ENCODE measurements at places on chromosomes 3 and 15.

GRCh38 chr3:15113471-15113870 is 14.5 kb upstream of the RBSN start:
- DNase-seq: no peak

- no peak for DNase-seq
These were observed 25.2 kb upstream of the MAGEF1 start for GRCh38 chr3:184737063-184737462.

DNA sequence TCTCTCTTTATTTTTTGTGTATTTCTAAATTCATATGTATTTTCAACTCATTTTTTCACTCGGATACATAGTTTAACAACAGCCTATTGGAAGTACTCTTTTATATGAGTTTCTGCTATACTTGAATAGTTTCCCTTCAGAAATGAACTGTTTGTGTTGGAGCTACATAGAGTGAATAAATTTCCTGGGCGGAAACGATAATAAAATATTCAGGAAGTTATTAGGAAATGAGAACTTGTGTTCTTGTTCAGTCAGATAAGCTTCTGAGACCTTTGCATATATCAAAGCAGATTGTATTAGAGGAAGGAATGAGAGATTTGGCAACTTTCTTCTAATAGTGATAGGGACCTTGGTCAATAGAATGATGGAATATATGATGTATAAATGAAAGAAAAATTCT is 27.3 kb downstream of the NEO1 start:
- DNase-seq: no peak

DNA sequence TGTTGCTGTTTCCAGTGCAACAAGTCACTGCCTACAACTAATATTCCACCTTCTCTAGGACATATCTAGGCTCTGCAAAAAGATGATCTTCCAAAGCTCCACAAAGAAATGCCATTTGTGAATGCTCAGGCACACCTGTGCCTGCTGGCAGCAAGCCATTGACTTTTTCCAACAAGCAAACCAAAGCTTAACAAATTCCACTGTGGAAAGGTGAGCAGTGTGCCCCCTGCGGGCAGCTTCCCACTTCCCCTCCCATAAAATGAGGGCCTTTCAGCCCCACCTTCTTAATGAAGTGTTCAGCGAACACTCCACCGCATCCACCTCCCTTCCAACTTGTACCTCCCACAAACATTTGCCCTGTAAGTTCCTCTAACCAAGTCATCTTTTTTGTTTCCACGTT is 157.5 kb upstream of the SLC24A5 start:
- DNase-seq: no peak

DNA sequence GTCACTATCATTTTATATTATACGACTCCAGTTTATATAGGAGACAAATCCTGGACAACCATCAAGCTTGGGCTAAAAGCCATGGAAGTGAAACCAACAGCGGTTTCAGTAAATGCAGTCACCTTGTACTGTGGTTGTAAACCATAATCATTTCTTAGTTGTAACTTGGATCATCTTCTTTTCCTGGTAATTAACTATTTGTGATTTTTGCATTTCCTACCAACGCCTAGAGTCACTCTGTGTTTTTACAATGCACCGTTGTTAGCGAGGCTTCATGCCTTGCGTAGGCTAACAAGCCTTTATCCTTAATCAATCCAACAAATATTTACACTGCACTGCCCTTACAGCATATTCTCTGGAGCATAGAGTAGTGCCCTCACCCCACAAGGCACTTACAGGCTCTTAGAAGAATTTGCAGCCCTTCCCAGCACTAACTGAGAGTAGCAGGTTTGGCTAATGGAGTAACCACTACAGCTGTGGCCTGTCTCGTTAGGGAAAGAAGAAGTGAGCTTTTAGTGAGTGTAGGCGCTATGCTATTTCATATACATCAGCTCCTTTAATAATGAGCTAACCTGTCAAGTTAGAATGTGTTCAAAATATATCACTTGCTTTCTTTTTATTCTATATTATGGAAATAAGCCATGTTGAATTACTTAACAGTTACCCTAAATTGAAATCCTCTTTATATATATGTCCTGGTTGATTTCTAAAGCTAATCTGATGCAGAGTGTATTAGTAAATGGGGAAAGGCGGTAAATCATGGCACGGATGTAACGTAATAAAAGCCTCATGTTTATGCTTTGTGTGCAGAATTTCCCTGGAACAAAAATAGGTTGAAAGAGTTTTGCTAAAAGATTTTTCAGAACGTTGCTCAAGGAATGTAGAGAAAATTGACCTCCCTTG is 62.8 kb downstream of the ABHD2 start:
- no peak for DNase-seq

GRCh38 chr3:143988306-143988705 is 16.7 kb downstream of the DIPK2A start:
- no peak for DNase-seq

DNA sequence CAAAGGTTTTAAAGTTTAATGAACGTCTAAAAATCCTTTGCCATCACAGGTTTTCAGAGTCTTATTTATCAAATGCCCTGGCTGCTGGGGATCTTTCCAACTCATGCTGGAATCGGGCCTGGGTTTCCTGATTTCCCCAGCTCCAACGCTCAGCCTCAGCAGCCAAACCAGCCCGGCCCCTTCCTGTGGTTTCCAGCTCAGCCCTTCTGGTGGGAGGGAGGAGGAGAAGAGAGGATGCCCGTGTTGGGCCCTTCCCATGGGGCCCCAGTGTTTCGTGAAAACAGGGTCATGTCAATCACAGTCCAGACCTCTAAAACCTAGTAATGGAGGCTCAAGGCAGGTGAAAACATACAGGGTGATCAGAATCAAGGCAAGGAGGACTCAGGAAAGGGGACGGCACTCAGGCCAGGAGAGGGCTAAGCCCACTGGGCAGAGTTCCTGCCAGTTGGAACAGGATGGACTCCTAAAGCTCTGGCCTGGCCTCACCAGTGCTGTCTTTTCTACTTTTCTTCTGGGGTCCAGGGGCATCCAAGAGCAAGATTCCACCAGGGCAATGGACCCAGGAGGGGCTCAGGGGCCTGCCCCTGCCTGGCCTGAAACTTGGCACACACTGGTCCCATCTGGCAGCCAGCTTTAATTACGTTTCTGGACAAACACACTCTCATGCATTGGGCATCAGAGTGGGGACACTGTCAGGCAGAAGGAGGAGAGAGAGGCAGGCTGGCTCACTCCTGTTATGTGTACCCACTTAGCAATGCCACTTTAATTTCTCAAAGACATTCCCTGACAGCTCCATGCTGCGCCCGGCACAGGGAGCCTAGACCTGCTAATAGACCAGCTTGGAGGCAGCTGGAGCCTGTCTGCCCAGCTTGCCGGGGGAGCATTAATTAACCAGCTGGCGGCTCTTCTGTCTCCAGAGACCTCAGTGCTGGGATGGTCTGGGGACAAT is 194.6 kb downstream of the FAM43A start:
- no peak for DNase-seq

DNA sequence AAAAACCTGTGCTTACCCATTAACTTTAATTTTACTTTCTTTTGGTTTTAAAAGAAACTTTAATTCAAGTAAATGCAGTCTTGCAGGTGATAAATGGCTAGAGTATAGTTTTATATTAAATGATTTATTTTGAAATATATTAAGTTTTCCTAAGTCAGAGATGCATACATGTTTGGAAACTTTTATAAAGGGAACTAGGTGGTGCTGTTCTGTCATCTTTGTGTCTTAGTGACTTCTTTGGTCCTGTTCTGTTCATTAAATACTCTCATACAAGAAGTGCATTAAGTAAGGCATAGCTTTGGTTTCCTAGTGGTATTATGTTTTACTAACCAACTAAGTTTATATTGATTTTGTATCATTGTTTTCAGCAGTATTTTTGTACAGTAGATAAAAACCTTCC is 15.6 kb downstream of the CADM2 start:
- DNase-seq: no peak

DNA sequence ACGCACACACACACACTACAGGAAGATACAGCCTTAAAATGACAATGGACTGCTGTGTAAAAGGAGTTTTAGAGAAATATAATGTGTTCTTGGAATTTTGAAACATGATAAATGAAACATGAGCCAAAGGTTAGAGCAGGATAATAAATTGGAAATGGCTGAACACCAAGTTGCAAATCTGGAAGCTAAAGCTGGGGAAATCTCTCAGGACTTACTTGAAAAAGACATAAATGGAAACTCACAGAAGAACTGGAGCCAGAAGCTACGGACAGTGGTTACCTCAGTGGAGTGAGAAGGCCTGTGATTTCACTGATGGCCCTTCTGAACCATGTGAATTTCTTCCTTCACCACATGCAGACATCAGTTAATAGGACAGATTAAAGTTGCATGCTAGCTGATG is 37.3 kb upstream of the ATP10A start:
- DNase-seq: no peak

- no peak for DNase-seq
These were observed 153.5 kb downstream of the UACA start for GRCh38 chr15:70609889-70610288.

DNA sequence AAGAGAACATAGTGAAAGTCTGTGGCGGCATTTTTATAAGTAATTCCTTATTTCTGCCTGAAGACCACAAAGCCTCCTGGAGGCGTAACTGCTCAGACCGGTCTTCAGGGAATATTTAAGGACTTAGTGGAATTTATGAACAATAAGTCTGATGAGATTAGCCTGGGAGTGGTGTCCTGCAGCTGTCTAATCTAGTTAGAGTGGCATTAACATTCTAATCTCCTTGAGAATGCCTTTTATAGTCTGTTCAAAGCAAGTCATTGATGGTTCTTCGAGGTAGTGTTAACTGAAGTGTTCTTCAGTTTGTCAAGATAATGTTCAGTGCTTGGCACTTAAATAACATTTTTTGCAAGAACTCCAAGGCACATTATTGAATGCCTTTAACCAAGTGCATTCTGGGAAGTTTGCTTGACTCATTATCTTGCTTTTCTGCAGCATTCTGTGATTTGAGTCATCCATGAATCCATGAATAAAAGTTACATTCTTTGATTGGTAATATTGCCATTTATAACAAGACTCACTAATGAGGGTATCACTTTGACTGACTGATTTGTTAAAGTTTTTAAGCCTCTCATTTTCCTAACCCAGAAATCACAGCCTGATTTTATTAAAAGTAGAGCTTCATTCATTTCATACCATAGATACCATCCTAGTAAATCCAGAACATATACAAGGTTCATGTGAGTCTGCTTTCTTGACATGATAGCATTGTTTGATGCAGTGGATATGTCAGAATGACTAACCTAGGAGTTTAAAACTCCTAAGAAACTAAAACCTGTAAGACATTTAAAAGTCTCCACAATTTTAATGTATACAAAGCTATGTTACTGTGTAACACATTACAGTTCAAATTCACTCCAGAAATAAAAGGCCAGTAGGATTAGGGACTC is 12.5 kb downstream of the RBM5 start:
- DNase-seq: no peak

- DNase-seq: no peak
These were observed 362.4 kb upstream of the ZNF385D start for GRCh38 chr3:22113453-22113852.

DNA sequence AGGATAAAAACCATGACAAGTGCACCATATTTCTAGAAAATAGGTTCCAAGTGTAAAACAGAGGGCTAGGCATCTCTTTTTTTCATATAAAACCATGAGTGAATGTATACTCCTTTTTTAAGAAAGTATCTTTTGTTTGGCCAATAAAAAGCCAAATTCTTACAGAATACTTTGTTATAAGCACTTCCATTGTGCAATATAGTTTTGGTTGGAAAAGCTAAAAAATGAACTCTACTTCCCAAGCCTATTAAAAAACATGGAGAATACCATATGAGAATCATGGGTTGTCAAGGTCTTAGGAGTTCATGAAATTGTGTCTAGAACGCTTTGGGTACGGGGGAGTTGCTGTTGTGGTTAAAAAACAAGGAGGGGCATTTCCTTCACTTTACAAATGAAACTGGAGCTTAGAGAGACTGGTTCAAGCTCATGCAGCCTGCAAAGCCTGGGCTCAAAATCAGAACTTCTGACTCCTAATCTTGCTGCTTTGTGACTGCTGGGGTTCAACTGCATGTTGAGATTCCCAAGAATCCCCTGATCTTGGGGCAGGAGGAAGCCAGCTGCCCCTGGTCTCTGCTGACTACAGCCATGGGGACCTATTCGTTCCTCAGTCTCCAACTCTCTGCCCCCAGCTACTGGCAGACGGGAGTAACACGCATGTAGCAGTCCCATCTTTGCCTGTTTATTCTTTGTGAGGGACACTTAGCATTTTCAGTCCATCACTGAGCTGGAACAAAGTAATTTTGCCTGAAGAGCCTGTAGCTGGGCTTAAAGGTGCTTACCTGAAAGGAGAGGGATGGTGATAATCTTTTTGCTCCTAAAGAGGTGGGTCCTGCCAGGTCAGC is 229.1 kb downstream of the CHST2 start:
- no peak for DNase-seq

- DNase-seq: no peak
These were observed 266.1 kb upstream of the NR2F2 start for GRCh38 chr15:96064351-96064756.
